ENCODE measurements at places on chromosomes 13 and 19.
A peak's percentile ranks its signal among the peaks of the same experiment; 100 is the strongest.

GRCh38 chr13:98606296-98606695 lies 29.4 kb upstream of the STK24 start:
- DNase-seq: no peak

GRCh38 chr19:5983367-5983955 lies 5.5 kb upstream of the RANBP3 start:
- DNase-seq: no peak

DNA sequence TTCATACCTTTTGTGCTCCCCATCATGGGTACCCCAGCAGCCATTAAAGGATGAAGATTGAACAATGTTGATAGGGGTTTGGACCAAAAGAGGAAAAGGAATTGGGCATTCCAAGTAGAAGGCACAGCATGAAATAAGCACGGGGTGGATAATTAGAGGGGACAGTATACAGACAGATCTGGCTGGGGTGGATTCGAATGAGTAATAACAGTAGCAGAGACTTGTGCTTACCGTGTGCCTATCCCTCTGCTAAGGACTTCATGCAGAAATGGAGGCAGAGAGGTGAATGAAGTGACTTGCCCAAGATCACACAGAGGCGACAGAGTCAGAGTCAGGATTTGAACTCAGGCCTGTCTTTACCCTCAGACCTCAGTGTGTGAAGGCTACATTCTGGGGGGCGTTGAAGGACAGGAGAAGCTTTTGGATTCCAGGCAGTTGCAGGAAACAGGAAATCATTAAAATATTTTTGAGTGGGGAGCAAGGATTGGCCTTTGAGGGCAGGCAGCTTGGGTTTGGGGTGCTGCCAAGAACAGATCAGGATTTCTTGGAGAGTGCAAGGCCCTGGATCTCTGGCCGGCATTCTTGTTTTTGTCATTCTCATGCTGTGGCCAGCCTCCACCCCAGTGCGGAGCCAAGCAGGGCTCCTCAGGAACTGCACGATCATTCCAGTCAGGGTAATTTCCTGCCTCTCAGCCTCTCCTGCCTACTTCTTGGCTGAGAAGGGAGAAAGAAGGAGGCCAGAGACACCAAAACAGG lies 18.7 kb downstream of the PAF1 start:
- DNase-seq: no peak

DNA sequence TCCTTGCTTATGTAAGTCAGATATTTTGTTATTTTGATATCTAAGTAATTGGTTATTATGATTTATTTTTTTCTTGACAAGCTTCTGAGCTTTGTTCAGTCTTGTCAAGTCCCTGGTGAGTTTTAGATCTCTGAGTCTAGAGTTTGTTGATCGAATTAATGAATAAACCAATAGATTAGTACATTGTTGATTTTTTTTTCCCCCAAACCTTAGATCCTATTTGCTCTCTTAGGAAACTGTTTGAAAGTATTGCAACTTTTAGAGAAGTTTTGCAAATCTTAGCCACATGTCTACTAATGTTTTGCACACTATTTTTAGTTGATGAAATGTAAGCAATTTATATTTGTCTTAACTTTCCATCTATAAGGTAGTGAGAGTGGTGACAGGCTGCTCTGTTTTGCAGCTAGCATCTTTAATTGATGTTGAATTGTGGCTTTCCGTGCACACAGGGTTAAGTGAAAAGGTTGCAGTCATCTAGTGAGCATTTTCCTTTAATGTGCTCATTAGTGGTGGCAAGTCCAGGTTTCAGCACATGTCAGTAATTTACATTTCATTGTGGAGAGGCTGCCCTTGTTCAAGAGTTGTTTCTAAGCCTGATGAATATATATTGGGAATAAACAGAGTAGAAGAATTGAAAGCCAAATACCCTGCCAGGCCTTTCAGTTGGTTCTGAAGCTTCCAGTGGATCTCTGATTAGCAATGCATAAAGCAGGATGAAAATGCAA lies 86.3 kb downstream of the PCCA start:
- no peak for DNase-seq

GRCh38 chr13:30074431-30074830 lies 224.0 kb upstream of the UBL3 start:
- DNase-seq: no peak

- no peak for DNase-seq
These were observed 31.6 kb downstream of the SHISA2 start for GRCh38 chr13:26019881-26020870.

GRCh38 chr13:21435687-21436151 lies 23.4 kb downstream of the ZDHHC20 start:
- DNase-seq: no peak

GRCh38 chr19:57978586-57979289 lies 4.4 kb upstream of the C19orf18 start:
- no peak for DNase-seq

- no peak for DNase-seq
These were observed 24.5 kb downstream of the TMED1 start for GRCh38 chr19:10811391-10812111.

DNA sequence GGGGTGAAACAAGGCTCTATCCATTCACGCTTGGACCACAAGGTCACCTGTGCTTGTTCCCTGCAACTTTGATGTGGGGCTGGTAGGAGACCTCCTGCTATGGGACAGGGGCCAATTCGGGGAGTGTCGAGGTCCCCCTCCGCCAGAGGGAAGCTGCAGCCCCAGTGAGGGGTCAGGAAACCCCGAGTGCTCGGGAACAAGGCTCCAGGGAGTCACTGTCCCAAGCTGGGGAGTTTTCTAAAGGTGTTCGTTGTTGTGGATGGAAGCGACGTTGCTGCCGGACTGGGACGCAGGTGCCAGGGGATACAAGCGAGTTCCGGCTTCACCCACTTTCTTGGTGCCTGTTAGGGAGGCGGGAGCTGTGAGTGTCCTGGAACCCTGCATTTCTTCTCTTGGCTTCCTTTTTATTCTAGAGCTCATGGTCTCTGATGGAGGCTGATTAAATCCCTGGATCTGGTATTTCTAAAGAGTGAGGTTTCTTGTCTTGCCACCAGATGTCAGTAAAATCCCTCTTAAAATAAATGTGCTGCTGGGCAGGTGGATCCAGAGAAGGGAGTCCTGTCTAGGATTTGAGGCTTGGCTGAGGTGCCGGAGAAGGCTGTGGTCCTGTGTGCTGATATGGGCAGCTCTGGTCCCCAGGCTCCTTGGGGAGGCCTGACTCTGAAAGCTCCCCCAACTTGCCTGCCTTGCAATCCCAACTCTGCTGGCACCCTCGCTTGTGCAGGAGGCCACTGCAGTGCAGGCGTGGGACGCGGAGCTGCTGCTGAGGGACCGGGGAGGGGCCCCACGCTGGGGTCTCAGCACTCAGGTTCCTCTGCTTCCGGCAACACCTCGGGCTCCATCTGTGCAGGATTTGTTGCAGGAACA lies 153.9 kb downstream of the TEX29 start:
- peak; percentile 68 for DNase-seq

DNA sequence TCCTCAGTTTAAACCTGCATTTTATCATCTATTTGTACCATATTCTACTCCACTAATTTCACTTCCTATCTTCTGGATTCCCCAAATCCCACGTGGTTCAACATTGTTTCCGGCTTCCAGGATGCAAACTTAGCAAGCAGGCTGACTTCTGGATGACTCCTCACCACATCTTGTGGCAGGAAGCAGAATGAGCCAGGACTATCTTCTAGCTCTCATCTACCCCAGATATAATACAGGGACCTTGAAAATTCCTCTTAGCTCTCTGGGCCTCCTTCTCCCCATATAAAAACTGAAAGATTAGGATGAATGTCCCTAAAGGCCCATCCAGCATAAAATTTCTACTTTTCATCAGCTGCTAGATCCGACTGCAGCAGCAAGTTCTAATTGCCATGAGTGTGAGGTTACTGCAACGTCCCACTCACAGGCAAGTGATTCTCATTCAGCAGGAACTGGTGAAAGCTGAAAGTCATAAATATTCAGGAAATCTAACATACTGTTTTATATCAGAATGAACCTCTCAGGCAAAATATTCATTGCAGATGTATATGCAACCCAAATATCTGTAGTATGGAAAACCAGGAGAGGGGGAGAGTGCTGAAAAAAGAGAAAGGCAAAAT lies 93.4 kb downstream of the KCTD12 start:
- DNase-seq: no peak

- DNase-seq: no peak
These were observed 46.2 kb upstream of the SOX21 start for GRCh38 chr13:94758436-94758960.

DNA sequence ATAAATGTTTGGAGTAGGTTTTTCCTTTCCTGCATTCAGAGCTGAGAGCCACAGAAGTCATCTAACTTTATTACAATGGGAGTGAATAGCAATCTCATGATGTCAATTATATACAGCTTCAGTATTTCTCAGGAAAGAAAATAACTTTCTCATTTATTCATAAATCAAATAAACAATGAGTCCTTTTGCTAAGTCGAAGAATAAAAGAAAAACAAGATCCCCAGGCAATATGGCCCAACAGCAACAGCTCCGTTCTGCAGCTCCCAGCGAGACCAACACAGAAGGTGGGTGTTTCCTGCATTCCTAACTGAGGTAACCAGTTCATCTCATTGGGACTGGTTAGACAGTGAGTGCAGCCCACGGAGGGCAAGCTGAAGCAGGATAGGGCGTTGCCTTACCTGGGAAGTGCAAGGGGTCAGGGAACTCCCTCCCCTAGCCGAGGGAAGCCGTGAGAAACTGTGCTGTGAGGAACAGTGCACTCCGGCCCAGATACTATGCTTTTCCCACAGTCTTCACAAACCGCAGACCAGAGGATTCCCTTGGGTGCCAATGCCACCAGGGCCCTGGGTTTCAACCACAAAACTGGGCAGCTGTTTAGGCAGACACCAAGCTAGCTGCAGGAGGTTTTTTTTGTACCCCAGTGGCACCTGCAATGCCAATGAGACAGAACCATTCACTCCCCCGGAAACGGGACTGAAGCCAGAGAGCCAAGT lies 128.2 kb downstream of the SLITRK1 start:
- no peak for DNase-seq

- DNase-seq: no peak
These were observed 598.1 kb downstream of the UQCRFS1 start for GRCh38 chr19:28614634-28615545.

GRCh38 chr19:54481326-54481930 lies 8.3 kb upstream of the CDC42EP5 start:
- peak; percentile 82 for DNase-seq

GRCh38 chr13:41246969-41247680 lies 16.3 kb downstream of the MTRF1 start:
- no peak for DNase-seq

- DNase-seq: no peak
These were observed 2.7 kb upstream of the MIDN start for GRCh38 chr19:1245494-1246264.

DNA sequence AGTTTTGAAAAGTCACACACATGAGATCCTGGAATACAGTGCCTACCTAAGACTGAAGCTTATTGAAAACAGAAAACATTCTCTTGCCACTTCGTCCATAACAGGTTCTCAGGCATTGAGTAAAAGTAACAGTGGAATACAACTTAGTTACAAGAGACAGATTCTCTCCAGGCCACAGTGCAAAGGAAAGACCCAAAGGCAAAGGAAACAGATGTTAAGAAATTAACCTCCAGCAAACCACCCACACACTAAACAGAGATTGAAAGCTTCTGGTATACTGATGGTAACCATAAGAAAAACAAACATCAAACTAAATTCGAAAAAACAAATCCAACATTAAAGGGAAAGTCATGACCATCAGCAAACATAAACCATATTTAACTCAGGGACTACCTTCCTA lies 914.7 kb downstream of the SLITRK5 start:
- DNase-seq: no peak

GRCh38 chr13:37375724-37376123 lies 222.8 kb downstream of the POSTN start:
- no peak for DNase-seq

GRCh38 chr13:33763021-33763420 lies 54.9 kb upstream of the RFC3 start:
- no peak for DNase-seq

DNA sequence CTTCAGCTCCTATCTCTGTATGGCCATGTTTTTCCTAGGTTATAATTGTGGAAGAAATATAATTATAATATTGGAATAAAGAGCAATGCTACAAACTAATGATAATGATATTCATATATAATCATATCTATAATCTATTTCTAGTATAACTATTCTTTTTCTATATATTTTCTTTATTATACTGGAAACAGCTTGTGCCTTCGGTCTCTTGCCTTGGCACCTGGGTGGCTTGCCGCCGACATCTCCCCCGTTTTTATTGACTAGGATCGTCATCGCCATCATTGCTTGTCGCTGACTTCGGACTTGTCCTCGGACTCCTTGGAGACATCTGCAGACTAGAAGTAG lies 24.2 kb downstream of the ZNF763 start:
- no peak for DNase-seq

DNA sequence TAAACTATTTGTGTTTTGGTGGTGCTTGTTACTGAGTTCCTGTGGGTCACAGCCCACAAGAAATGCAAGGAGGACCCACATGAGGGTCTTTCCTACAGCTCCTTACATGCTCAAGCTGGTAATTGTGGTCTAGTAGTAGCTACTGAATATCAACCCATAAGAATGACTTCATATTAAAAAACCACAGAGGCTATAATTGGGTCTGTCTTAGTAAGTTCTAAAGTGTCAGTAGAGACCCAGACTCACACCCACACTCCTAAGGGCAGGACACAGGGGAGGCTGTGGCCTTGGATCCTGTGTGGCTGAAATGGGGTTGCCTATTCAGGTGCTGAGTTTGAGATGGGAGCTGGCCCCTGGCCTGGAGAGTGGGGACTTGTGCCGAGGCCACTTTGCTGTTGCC lies 19.6 kb downstream of the TFDP1 start:
- DNase-seq: no peak

GRCh38 chr13:106152047-106152446 lies 383.4 kb downstream of the EFNB2 start:
- DNase-seq: no peak

DNA sequence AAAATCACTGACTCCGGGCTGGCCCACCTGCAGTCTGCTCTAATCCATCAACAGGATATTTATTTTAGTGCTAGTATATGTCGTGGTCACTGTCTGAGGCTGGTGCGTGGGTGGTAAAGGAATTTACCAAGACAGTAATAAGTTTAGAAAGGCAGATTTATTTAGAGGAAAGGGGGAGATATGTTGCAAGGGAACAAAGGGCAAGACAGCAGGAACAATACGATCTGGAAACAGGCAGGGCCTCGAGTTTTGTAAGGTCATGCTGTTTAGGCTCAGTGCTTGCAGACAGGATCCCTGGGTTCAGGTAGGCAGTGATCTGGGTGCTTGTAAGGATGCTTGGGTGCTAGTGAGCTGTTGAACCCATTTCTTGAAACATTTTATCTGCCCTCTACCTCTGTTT lies 748.2 kb upstream of the SLITRK5 start:
- no peak for DNase-seq

GRCh38 chr13:83691966-83692365 lies 190.3 kb downstream of the SLITRK1 start:
- DNase-seq: no peak

- no peak for DNase-seq
These were observed 54.4 kb upstream of the RGCC start for GRCh38 chr13:41402691-41403511.

DNA sequence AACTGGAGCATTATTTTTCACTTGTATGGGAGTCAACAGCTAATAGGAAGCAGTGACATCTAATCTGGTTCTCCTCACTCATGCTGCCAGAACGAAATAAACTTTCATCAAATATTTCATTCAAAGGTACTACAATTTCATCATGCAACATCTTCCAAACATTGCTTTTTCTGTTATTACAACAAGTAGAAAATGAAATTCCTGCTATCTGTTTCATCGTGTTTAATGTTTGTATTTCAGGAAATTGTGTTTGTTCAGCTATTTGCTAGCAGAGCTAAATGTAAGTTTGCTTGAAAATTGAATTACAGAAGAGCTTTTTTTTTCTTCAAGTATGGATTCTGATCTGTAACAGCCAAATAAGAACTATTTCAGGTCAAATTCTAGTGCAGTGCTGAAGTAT lies 90.1 kb downstream of the SLITRK6 start:
- no peak for DNase-seq
